Esophagus squamous epithelium (tissue), 5 donors: ENCODE measurements at places on chromosomes 3 and 15.

DNA sequence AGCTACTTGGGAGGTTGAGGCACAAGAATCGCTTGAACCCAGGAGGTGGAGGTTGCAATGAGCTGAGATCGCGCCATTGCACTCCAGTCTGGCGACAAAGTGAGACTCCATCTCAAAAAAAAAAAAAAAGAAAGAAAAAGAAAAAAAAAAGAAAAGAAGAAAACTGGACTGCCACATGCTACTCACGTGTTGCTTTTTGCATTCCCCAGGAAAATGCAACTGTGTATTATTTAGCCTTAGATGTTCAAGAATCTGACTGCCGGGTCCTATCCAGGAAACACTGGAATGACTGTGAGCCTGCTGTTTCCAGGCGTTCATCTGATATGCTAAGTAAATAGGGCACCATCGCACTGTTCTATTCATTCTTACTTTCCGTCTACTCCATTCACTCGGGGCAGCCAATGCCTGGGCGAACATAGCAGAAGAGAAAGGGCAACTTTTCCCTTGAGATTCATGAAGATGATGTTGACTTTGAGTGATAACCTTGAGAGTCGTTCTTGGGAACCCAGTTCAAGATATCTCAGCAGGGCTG lies 21.4 kb downstream of the HRG start:
- H3K4me1 ChIP-seq = no peaks in the 10 kb centered on the region
- H3K27me3 ChIP-seq = no peaks in the 10 kb centered on the region
- no peak overlapping the region for H3K4me3 ChIP-seq
- H3K36me3 ChIP-seq = no peaks in the 10 kb centered on the region

GRCh38 chr3:196145468-196146262 lies 63.8 kb upstream of the TFRC start:
- no peak overlapping the region for H3K4me3 ChIP-seq
- no peak overlapping the region for H3K27ac ChIP-seq
- no peaks in the 10 kb centered on the region for H3K36me3 ChIP-seq
- H3K27me3 ChIP-seq = no peaks in the 10 kb centered on the region
- DNase-seq = no peak
- peaks cover 8% of the 10 kb centered on the region for H3K4me1 ChIP-seq

DNA sequence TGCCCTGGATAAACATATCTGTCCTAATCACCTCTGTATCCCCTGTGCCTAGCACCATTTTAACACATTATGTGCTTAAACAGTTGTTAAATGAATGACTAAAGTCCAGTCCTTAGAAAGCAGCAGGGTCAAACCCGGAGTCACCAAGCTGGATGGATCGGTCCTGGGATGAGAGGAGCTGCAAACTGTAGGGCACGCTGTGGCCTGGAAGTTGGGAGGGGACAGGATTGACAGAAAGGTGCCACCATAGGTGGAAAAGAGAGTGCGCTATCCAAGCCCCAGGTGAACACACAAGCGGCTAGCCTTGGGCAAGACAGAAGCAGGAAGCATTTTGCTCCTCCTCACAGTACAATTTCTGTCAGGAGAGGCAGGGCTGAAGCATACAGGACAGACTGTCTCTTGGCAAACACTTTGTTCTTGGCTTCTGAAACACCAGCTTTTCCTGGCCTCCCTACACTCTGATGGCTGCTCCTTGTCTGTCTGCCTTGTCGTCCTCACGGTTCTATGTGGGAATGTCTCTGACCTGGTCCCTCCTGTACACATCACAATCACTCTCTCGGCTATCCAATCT lies 48.4 kb upstream of the KY start:
- no peak for DNase-seq
- H3K27me3 ChIP-seq = no peaks in the 10 kb centered on the region
- no peak overlapping the region for H3K4me3 ChIP-seq
- no peak overlapping the region for H3K27ac ChIP-seq

DNA sequence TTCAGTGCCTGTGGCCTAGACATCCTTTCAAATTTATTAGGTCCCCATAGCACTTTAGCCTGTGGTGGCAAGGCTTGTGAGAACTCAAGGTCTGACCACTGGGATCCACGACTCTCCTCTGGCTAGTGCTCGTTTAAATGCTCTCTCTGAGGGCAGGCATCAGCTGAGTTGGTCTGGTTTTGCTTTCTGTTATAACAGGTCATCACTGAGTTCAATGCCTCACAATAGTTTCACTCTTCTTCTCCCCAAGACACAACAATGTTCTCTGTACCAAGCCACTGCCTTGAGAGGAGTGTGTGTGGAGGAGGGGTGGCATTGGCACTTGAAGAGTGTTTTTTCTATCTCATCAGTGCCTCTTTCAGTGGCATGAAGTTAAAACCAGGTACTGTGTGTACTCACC lies 7.6 kb downstream of the OR5K4 start:
- no peak overlapping the region for H3K4me3 ChIP-seq
- no peaks in the 10 kb centered on the region for H3K27me3 ChIP-seq
- no peak overlapping the region for H3K27ac ChIP-seq

- H3K27me3 ChIP-seq = no peaks in the 10 kb centered on the region
- peaks cover 5% of the 10 kb centered on the region for H3K4me1 ChIP-seq
- no peak overlapping the region for H3K4me3 ChIP-seq
- H3K36me3 ChIP-seq = peaks cover 80% of the 10 kb centered on the region
These were observed 10.1 kb downstream of the RNF123 start for GRCh38 chr3:49699281-49699979.

DNA sequence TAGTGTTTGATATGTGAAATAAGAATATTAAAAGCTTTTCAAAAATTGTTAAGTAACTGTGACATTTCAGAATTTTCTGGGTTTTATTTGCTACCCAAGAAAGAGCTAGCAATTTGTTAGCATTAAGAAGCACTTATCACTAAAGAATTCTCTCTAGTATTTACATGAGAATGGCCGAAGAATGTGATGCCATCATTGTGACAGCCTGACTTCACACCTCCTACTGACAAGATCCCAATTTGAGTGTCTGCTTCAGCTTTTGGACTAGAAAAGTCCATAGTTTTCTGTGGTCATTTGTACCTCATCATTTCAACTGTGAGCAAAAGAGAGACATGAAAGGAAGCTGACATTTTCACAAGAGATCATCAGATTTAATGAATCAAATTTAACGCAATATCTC lies 548.1 kb upstream of the AGTR1 start:
- H3K36me3 ChIP-seq = no peaks in the 10 kb centered on the region
- no peak for DNase-seq
- no peaks in the 10 kb centered on the region for H3K4me1 ChIP-seq
- no peak overlapping the region for H3K4me3 ChIP-seq

GRCh38 chr3:167743799-167744198 lies 8.3 kb downstream of the SERPINI1 start:
- H3K4me1 ChIP-seq = no peaks in the 10 kb centered on the region
- no peaks in the 10 kb centered on the region for H3K27me3 ChIP-seq
- H3K36me3 ChIP-seq = no peaks in the 10 kb centered on the region

DNA sequence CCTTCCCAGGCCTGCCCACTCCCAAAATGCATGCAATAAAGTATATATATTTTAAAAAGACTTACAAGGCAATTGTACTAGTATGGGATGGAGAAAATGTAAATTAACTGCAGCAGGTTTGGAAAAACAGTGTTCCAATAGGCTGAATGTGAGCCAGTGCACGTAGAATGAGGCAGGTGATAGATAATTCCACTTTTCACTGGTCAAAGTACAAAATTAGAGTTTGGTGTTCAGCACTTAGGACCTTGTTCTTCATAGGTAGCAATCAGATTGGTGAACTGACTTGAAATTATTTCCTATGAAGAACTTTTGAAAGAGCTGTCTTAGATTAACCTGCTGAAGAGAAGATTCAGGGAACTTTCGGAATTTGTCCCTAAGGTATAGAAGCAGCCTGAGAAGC lies 1.9 kb downstream of the WDR48 start:
- no peaks in the 10 kb centered on the region for H3K36me3 ChIP-seq
- no peak overlapping the region for H3K27ac ChIP-seq
- DNase-seq = no peak
- H3K27me3 ChIP-seq = no peaks in the 10 kb centered on the region
- peaks cover 8% of the 10 kb centered on the region for H3K4me1 ChIP-seq
- no peak overlapping the region for H3K4me3 ChIP-seq

GRCh38 chr3:15527031-15527459 lies 5.5 kb upstream of the COLQ start:
- no peak overlapping the region for H3K4me3 ChIP-seq
- no peaks in the 10 kb centered on the region for H3K27me3 ChIP-seq
- no peak overlapping the region for H3K27ac ChIP-seq
- no peaks in the 10 kb centered on the region for H3K4me1 ChIP-seq

DNA sequence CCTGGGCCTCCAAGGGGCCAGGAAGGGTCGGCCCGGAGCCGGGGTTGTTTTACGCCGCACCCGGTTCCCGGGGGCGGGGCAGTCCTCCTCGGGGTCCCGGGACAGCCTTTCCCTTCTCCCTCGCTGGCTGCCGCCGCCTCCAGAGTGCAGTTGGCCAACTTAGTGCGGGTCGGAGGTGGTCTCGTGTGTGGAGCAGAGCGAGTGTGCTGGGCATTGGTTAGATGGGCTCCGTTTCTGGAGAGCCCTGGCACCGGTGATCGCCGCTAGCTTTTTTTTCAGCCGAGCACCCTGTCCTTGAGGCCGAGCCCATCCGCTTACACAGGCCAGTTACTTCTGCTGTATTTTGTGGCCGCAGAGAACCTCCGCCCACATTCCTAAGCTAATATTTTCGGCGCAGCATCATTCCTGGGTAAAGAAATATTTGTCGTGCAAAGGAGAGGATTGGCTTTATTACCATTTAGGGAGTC lies 585 bp downstream of the KIF23 start:
- peaks cover 27% of the 10 kb centered on the region for H3K4me1 ChIP-seq
- peak overlapping the region; percentile 84 for H3K4me3 ChIP-seq
- no peaks in the 10 kb centered on the region for H3K27me3 ChIP-seq
- H3K36me3 ChIP-seq = no peaks in the 10 kb centered on the region
- H3K27ac ChIP-seq = peak overlapping the region; percentile 73

- no peak for DNase-seq
- no peaks in the 10 kb centered on the region for H3K27me3 ChIP-seq
- no peaks in the 10 kb centered on the region for H3K36me3 ChIP-seq
- H3K4me3 ChIP-seq = no peak overlapping the region
These were observed 48.1 kb downstream of the BFSP2 start for GRCh38 chr3:133447750-133448477.
